ENCODE measurements at places on chromosomes 6 and 20. TPM values are rescaled to one million over a fixed set of nuclear protein-coding genes. Genes with fewer than 3 reads are reported as not detected.

GRCh38 chr6:62492192-62492822, 206.3 kb upstream of the KHDRBS2 start:
- H3K4me3 ChIP-seq, result no peak overlapping the region
- DNase-seq, result no peak
- H3K27me3 ChIP-seq, result no peaks in the 10 kb centered on the region
- no peaks in the 10 kb centered on the region for H3K36me3 ChIP-seq
- H3K27ac ChIP-seq, result no peak overlapping the region
- no peaks in the 10 kb centered on the region for H3K4me1 ChIP-seq

LKAAEAR1 gene
- 0.64 TPM for total RNA-seq

- no peak overlapping the region for H3K4me3 ChIP-seq
- H3K36me3 ChIP-seq, result no peaks in the 10 kb centered on the region
- peak; percentile 72 for DNase-seq
- H3K27ac ChIP-seq, result no peak overlapping the region
- no peaks in the 10 kb centered on the region for H3K27me3 ChIP-seq
These were observed 3.1 kb upstream of the CABLES2 start for GRCh38 chr20:62409931-62410745.

SRSF6 gene
- 102 TPM for total RNA-seq

SMIM13 gene
- 14.7 TPM for total RNA-seq

GRCh38 chr20:38113401-38114325, 51.4 kb downstream of the TGM2 start:
- DNase-seq, result peak; percentile 61
- no peak overlapping the region for H3K4me3 ChIP-seq
- H3K27me3 ChIP-seq, result no peaks in the 10 kb centered on the region
- H3K4me1 ChIP-seq, result peaks cover 31% of the 10 kb centered on the region
- H3K27ac ChIP-seq, result peak overlapping the region; percentile 21

DNA sequence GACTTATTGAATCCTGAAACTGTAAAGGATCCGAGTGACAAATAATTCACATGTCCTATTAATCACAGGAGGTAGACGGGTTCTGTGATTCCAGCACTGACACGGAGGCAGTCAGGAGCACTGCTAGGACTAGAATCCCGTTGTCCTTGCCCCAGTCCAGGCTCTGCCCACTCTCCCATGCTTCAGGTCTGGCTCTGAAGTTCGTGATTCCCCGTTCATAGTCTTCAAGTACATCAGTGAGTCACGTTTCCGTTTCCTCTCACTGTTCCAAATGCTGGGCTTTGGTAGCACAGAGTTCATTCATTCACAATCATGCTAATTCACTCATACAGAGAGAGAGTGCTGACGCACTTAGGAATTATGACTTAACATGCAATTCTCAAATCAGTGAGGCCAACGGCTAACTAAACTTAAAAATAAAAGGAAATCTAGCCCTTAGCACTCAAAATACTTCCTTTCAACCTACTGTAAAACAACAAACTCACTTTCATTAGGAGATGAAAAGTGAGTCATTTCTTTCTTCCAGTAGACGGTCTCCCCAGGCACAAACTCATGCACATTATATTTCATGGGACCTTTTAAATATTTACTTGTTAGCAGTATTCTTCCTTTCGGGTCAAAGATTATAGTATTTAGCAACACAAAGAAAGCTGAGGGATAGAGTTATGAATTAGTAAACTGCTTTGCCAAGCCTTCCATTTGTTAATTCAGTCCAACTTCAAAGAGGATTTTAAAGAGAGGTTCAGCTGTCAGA, 94.0 kb upstream of the NHSL1 start:
- peak; percentile 59 for DNase-seq
- H3K27ac ChIP-seq, result peak overlapping the region; percentile 73
- H3K4me3 ChIP-seq, result no peak overlapping the region
- H3K4me1 ChIP-seq, result peaks cover 2% of the 10 kb centered on the region
- no peaks in the 10 kb centered on the region for H3K36me3 ChIP-seq

Data from lung (tissue), 17 donors.